ENCODE measurements at places on chromosomes 13 and 19. TPM values are rescaled to one million over a fixed set of nuclear protein-coding genes. Genes with fewer than 3 reads are reported as not detected.

Gene CYP4F2
- polyA plus RNA-seq = not detected

- no peak for DNase-seq
Observed at GRCh38 chr19:55644191-55644833, 863 bp downstream of the ZNF581 start.

- DNase-seq = peak; percentile 50
Observed at GRCh38 chr19:18649371-18650020, 12.7 kb downstream of the KLHL26 start.

DNA sequence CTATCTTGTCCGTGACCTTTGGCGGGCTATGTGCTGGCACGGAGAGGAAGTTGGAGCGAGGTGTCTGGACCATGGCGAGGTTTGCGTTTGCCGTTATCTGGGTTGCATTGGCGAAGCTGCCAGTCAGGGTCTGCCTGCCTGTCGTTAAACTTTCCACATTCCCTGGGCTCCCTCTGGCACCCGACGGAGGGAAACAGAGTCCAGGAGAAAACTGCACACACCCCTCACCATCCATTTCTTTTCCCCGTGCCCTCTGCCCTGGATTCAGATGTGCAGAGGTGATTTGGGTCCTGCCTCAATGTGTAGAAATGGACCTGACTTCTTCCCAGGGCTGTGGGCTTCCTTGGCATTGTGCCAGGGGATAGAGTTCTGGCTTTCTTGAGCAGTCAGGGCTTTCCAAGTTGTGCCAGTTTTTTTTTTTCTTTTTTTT, 142.4 kb downstream of the URI1 start:
- DNase-seq = no peak

DNA sequence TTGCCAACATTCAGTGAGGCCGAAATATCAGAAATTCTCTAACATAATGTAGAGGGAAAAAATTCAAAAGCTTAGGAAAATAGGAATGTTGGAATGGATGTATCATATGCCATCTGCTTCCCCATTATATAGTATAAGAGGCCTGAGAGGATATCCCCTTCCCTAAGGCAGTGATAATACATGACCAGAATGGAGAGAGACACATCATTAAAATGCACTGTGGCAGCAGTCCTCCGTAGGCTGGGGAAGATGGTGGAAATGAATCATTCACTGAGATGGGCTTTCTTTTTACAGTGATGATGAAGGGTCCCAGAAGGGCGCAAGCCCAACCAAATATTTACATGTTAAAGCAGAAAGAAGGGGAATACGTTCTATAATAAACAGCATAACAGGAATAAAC, 799.1 kb upstream of the SPRY2 start:
- DNase-seq = no peak

Gene ZNF17
- 17.1 TPM for polyA plus RNA-seq

- DNase-seq = no peak
Observed at GRCh38 chr13:80399340-80400163, 58.6 kb upstream of the SPRY2 start.

- DNase-seq = no peak
Observed at GRCh38 chr13:46176756-46177155, 5.2 kb downstream of the LCP1 start.

DNA sequence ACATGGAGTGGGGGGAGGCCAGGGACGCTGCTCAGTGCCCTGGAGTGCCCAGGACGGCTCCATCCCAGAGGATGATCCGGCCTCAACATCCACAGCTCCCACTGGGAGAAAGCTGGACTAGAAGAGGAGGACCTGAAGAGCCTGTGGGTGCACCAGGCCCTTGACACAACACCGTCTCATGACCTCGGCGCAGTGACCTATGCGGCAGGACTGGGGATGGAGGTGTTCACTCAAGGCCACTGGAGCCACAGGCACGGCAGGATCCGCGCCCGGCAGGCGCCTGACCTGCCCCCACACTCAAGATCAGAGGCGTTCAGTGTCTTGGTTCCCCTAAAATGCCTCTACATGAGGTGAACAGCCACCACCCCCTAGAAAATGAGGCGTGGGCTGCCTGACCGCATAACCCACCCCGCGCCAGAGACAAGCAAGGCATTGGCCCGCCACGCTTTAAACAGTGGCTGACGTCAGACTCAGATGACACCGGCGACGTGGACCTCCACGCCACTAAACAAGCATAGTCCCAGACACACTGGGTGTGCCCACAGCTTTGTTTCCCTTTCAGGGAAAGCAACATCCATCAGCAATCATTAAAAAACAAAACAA, 8.0 kb downstream of the SGTA start:
- DNase-seq = no peak

- DNase-seq = no peak
Observed at GRCh38 chr19:788983-789700, 8.1 kb upstream of the PTBP1 start.

Gene SERPINE3
- 0.65 TPM for polyA plus RNA-seq

- no peak for DNase-seq
Observed at GRCh38 chr19:51573331-51573730, 2.2 kb downstream of the ZNF175 start.

DNA sequence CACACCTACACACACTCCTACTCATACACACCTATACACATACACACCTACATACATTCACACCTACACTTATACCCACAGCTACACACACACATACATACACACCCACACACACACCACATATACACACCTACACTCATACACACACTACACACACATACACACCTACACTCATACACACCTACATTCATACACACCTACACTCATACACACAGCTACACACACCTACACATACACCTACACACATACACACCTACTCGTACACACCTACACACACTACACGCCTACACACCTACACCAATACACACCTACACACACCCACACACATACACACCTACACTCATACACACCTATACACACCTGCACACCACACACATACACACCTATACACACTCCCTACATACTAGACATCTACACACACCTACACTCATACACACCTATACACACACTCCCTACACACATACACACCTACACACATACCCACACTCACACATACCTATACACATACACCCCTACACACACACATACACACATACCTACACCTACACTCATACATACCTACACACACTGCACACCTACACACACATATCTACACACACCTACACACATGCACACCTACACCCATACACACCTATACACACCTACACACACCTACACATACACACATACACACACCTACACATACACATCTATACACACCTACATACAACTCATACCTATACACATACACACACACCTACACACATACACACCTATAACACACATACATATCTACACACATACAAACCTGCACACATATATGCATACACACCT, 285.2 kb upstream of the MAB21L1 start:
- DNase-seq = no peak

Gene KIR3DL2
- polyA plus RNA-seq = not detected

DNA sequence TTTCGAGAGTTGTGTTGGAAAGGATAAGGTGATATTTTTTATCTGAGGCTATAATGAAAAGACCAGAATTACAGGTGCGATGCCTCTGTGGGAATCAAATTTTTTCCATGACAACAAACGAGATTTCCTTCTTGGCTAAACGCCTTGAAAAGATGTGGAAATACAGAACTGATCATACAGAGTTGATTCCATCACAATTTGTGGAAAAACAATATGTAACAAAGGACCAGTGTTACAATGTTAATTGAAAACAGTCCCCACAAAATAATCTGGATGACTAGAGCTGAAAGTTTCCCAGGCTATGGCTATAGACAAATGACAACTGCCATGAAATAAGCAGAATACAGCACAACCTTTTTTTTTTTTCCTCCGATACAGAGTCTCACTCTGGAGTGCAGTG, 628.9 kb downstream of the DIAPH3 start:
- no peak for DNase-seq

Gene ZNF850
- polyA plus RNA-seq = 4.7 TPM

- DNase-seq = no peak
Observed at GRCh38 chr19:35346193-35347052, 1.3 kb upstream of the FFAR1 start.

- DNase-seq = no peak
Observed at GRCh38 chr19:10553943-10554381, 10.3 kb downstream of the ATG4D start.

Gene PLIN5
- polyA plus RNA-seq = 1.8 TPM

DNA sequence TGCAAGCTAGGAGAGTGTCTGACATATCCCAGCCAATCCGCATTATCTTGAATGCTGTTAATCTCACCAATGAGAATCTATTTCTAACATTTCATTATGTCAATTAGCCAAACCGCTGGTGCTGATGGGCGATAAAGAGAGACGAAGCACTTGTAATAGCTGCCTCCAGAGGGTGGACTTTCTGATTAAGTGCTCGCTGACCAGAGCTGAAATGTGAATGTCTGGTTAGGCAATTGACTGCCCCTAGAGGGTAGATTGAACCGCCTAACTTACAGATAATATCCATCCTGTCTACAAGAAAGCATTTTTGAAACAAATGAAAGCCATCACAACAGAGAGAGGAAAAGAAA, 552 bp upstream of the GRWD1 start:
- peak; percentile 83 for DNase-seq

Gene PROZ
- 0.21 TPM for polyA plus RNA-seq

Gene ZNF541
- 0.37 TPM for polyA plus RNA-seq

Gene ANKLE1
- polyA plus RNA-seq = 1.7 TPM

GRCh38 chr19:55147545-55148251, 1.3 kb downstream of the TNNT1 start:
- DNase-seq = no peak

Gene SBK2
- polyA plus RNA-seq = not detected

DNA sequence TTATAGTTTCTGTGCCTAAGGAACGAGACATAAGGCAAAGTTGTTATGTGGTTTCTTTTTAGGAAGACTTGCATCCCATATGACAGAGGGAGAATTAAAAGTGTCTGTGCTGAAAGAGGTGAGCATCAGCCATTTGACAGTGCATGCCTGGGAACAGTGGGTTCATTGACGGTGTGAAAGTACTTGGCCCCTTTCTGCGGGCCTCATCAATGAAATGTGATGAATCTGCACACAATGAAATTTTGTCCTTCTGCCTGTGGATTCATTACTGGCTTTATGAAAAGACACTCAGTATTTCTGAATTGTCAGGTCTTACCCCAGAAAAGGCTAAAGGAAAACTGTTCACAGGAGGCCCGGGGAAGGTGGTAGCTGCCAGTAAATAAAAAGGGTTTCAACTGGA, 295.8 kb downstream of the FOXO1 start:
- no peak for DNase-seq

- no peak for DNase-seq
Observed at GRCh38 chr19:10604460-10604980, 17.4 kb upstream of the AP1M2 start.

DNA sequence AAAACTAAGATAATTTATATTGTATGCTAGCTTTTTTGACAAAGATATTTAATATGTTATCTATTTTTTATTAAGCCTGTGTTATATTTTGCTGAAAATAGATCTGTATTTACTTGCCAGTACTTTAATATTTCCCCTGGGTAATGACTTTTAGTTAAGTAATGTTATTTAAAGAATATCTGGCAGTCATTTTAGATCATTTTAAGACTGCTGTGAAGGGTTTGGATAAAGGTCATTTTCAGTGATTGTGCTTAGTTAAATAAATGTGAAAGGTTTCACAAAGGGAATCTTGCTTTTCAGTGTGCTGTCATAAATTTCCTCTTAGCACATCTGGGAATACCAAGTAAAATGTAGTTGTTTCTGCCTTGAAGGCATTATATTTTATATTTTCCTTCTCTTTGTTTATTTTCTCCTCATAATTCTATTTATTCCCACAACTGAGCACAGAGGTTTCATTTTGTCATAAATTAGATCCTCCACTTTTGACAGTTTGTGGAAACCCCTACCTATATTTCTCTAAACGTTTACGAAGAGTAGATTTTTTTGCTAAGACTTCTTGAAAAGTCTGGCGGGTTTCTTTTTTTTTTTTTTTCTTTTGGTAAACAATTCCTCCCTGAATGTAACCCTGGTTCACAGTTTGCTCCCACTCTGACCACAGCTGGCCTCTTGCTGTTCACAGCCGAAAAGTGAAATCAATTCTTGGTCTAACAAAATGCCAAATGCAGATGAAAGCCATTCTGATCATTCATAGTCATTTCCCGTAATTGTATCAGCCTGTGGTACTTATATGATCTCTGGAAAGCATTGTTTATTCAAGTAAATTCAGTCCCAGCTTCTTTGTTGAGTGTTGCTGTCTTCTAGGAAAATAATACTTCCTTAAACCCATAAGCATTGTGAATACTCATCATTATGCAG, 87.8 kb downstream of the MAB21L1 start:
- DNase-seq = peak; percentile 17

Data from right lung (tissue), 10 donors.